AG09319 (cell line): ENCODE measurements at places on chromosomes 4 and X.
A peak's percentile ranks its signal among the peaks of the same experiment; 100 is the strongest.

DNA sequence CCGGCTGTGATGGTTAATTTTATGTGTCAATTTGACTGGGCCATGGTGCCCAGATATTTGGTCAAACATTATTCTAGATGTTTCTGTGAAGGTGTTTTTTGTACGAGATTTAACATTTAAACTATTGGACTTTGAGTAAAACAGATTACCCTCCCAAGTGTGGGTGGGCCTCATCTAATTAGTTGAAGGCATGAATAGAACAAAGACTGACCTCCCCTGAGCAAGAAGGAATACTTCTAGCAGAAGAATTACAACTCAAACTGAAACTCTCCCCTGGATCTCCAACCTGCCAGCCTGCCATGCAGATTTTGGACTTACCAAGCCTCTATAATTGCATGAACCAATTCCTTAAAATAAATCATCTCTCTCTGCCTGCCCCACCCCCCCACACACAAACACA, 132.5 kb downstream of the DHX15 start:
- DNase-seq, result no peak

GRCh38 chr4:38989487-38989886, 42.7 kb downstream of the TMEM156 start:
- no peak for DNase-seq

DNA sequence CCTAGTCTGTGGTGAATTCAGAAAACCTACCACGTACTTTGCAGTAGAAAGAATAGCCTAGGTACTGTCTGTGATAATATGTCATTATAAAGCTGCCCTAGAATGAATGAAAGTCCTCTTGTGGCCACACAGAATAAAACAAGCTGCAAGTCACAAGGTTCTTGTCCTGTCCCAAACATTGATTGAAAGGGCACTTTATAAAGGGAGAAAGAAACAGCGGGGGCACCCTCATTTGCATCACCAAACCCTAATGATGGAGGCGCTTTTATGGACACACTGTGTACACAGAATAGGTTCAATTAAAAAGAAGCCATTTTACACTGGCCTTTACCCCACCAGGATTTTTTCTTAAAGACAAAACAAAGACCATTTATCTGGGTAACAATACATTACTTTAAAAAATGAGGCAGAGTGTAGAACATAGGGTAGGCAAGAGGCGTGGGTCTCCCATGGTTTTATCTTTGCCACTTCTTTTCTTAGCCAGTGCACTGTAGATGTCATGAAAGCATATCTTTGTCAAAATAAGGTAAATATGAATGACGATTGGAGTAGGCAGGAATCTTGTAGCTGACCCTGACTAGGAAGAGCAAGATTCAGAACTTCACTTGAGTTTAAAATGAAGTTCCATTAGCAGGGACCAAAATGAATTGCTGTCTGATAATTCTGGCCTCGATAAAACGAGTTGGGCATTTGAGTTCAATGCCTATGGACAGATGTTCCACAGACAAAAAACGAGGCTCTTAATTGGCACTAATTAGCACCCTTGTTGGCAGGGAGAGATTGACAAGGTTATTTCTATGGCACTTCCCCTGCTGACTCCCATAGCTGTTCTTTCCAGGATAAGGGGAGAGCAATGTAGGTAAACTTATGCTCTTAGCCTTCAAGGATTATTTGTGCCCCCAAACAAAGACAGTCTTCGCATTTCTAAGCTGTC, 365.1 kb downstream of the AFF2 start:
- no peak for DNase-seq

GRCh38 chrX:9749146-9749692, 16.4 kb downstream of the GPR143 start:
- no peak for DNase-seq

GRCh38 chr4:29309050-29309449, 1411.1 kb upstream of the PCDH7 start:
- no peak for DNase-seq

- DNase-seq, result no peak
These were observed 8.2 kb upstream of the AFF1 start for GRCh38 chr4:86926435-86927086.

DNA sequence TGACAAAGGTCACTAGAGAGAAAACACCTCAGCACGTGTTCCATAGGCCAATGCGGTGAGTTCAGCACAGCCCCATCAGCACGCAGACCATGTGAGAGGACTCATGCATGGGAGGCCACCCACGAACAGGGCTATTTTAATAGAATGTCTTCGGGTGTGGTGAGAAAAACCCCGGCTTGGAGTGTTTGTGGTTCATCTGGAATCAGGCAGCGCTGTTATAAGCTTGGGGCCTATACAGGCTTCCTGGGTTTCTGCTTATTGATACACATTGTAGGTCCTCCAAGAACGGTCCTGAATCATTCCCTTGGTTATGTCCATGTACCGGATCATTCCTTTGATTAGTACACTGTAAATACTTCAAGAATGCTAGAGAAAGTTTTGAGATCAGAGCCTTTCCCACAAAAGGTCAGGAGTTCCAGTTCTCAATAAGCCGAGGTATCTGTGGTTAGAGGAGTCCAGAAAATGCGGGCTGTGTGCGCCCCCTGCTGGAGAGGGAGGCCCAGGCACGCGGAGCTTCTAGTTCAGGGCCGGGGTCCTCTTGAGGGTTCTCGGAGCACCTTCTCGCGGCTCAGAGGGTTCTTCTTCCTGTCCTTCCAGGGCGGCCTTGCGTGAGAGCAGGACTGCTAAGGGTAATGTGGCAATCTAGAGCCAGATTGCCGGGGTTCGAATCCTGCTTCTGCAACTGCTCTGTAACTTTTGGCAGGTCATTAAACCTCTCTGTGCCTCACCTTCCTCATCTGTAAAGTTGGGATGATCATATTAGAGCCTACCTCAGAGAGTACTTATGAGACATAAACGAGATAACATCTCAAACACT, 51.8 kb downstream of the TLR10 start:
- peak; percentile 69 for DNase-seq

DNA sequence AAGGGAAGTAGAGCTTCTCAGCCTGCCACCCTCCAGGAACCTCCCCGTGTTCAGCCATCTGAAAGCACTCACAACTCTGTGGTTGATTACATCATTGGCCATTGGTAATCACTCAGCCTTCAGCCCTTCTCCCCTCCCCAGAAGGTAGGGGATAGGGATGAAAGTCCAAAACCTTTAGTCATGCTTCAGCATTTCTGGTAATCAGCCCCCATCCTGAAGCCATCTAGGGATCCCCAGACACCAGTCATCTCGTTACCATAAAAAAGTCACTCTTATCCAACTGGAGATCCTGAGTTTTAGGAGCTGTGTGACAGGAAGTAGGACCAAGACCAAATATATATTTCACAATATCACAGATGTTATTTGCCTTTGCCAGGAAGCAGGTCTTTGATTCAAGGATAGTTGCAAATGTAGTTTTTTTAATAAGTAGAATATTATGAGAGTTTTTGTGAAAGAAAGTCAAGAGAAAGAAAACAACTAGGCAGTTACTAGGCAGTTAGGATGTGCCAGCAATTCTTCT, 364.6 kb upstream of the NOCT start:
- peak; percentile 61 for DNase-seq

DNA sequence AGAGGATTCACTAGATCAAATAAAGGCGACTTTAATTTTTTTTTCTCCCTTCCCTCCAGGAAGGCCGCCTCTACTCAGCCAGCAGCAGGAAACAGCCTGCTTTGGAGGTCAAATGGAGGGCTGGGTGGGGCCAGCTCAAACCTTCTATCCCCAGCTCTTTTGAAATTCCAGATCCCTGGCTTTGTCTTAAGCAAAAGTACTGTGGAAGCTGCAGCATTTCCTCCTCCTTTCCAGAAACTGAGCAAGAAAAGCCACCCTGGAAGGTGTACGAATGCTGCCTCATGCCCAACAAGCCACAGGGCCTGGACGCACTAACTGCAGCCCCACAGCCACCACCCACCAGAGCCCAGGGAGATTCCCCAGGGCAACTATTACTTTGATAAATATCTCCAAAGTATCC, 55.1 kb upstream of the ZCCHC13 start:
- DNase-seq, result no peak

GRCh38 chr4:40434126-40434687, 99.1 kb downstream of the CHRNA9 start:
- no peak for DNase-seq

DNA sequence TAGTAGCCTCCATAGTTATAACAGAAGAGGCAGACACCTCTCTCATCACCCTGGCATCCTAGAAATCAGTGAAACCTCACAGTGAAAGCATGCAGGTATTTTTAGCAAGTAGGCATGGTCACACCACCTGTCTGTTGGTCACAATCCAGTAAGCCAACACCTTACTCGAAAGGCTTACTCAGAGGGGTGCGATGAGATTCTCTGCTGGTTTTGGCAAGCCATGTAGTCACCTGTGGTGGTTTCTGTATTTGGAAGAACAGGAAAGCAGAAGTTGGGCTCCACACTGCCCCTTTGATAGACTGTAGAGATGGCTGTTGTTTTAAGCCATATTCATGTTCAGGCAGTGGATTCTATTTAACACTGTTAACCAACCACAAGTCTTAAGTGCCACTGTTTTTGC, 134.7 kb downstream of the DCLK2 start:
- DNase-seq, result no peak

- no peak for DNase-seq
These were observed 30.6 kb upstream of the GTPBP6 start for GRCh38 chrX:349196-349595.

DNA sequence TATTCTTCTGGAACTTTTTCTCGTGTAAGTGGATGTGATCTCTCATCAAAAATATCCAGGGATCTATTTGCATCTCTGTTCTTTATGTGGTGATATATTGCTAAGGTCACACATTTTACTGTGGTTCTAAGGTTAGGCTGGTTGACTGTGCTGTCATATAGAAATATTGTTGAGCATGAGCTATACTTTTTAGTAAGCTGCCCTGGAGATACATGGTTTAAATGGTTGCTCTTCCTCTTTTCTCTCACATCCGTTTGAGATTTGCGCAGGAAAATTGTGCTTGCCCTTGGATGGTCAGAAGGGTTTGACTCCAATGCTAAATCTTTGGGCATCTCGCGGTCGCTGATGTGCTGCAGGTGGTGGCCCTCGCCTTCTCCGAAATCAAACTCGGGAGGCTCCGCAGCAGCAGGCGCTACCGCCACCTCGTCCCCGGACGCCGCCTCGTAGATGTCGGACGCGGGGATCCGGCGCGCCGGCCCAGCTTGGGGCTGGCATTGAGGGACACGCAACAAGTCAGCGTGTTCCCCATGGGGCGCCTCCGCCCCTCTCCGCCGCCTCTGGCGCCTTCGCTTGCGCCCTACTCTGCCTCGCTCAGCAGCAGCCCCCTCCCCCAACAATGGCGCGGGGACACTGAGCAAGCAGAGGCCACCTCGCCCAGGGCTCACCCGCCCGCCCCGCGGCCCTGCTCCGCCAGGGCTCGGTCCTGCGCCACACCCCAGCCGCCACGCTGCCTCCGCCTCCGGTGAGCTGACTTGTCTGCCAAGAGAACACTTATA, 154.5 kb downstream of the MSN start:
- DNase-seq, result no peak

DNA sequence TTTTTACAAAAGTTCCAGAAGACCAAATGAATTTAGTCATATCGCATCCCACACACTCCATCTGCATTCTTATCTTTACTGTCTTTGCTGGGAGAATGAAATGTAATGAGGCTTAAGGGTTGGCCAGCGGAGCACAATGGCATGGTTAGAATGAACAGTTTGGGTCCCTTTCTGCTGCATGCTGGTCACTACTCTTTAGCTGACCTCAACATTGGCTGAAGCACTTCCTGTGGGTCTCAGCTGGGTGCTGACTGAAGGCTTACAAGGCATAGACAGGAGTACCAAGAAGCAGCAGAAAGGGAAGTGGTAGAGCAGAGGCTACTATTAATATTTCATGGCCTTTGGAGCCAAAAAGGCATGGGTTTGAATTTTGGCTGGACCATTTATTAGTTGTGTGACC, 159.4 kb upstream of the GPC4 start:
- no peak for DNase-seq
